ENCODE measurements at places on chromosomes 3 and 15.

- no peak for DNase-seq
Observed at GRCh38 chr3:115814006-115814405, 190.7 kb downstream of the GAP43 start.

DNA sequence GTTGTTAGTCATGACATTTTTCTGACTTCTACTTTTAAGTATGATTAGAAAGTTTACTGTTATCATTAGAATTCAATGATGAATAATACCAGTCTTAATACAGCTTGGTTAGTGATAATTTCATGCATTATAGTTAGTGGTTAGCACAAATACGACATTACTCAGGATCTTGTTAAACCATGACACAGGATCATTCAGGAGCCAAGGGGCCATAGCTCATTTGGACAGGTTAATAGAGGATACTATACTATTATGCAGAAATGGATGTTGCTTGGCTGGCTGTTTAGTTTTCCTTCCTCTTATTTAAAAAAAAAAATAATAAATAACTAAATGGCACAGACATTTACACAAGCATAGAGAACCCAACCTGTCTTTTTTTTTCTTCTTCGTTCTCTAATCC lies 55.5 kb downstream of the NSUN3 start:
- DNase-seq, result no peak

DNA sequence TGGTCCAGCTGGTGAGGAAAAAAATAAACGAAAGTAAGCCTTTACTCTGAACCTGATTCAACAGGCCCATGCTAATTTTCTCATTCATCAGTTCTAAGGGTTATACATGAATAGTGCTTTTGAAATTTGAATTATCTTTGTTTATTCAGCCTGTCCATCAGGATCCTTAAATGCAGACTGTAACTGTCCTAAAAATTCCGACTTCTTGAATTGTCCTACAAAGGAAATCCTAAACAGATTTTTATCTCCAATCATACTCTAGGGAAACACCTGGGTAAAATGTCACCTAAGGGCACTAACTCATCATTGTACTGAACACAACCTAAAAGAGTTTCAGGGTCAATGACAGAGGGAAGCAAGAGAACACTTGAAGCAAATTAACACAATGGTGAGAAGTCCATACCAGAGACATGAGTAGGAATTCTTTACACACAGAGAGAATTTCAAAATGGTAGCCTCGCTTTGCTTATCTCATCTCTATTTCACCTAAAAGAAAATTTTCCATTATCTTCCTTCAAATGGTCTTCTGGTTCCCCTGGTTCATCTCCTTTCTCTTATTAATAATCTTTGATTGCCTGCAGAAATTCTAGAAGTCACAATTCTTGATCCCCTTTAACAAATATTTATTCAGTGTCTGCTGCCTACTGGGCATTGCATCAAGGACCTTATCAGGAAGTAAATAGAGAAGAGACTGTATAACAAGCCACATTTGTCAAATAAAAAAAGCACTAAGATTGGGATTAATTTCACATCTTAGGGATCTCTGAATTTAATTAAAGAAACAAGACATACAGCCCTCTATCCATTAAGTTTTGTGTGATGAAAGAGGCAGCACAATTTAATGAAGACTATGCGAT lies 182.7 kb downstream of the MEIS2 start:
- no peak for DNase-seq

GRCh38 chr3:156226676-156227420 lies 106.5 kb downstream of the KCNAB1 start:
- no peak for DNase-seq

DNA sequence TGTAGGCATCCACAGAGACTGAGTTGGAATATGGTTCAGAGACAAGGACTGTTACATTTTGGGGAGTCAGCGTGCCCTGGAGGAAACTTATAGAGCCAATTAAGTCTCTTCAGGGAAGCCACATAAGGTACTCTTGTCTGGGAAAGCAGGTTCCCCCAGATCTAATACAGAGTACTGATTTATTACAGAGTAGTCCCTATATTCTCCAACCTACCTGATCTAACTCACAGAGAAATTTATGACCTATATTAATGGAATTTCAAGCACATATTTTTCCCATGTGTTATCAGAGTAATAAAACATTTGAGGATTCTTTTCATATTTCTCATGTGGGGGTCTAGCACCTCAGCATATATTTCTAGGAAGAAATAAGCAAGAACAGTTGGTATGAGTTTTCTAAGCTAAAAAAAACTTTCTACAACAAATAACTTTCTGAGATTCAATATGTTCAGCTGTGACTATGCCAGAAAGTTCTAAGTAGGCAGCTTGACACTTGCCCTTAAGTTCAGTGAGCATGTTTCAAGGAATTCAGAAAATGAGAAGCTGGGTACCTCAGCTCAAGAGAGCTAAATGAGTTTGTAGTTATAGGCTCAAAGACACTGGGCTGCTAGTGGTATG lies 75.3 kb upstream of the COL8A1 start:
- DNase-seq, result no peak

- peak; percentile 28 for DNase-seq
Observed at GRCh38 chr3:36434687-36435426, 54.6 kb downstream of the STAC start.

DNA sequence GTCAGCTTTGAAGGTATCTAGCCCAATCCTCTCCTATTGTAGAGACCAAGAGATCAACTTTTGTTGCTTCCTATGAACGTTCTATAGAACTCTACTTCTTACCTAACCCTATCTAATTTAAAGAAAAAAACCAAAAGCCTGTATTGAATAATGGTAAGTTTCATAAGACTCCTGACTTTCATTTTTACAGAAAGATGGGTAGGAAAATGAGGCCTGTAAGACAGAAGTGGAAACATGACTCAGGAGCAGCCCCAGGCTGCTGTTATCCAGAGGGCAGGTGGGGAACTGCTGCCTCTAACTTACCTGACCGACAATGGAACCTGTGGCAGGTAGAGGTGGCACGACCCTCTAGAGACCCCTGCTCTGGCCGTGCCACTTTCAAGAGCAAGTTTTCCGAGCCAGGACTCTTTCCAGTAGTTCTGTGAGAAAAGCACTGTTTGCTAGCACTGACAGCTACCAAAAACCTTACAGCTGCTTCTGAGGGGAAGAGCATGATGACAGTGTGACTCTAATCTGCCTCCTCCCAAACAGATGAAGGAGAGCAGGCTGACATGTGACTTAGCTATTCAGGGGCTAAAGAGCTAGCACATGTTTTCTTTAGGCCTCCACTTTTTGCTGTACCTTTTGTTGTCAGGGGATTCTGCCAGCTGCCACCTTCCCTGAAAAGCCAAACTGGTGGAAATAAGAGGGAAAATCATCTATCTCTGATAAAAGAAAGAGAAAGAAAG lies 17.5 kb downstream of the POPDC2 start:
- DNase-seq, result no peak

GRCh38 chr15:90009301-90010022 lies 8.3 kb downstream of the ZNF710 start:
- DNase-seq, result no peak

GRCh38 chr3:14403619-14404155 lies 1.3 kb downstream of the SLC6A6 start:
- DNase-seq, result no peak

All from AG09319 (cell line).